Activated B cell treated with CpG ODN at 0.5 μM for 24 hours (primary cell): ENCODE measurements at places on chromosomes 2 and 18.
A peak's percentile ranks its signal among the peaks of the same experiment; 100 is the strongest.

GRCh38 chr18:79522451-79523205 is 126.9 kb downstream of the NFATC1 start:
- DNase-seq, result peak; percentile 30

DNA sequence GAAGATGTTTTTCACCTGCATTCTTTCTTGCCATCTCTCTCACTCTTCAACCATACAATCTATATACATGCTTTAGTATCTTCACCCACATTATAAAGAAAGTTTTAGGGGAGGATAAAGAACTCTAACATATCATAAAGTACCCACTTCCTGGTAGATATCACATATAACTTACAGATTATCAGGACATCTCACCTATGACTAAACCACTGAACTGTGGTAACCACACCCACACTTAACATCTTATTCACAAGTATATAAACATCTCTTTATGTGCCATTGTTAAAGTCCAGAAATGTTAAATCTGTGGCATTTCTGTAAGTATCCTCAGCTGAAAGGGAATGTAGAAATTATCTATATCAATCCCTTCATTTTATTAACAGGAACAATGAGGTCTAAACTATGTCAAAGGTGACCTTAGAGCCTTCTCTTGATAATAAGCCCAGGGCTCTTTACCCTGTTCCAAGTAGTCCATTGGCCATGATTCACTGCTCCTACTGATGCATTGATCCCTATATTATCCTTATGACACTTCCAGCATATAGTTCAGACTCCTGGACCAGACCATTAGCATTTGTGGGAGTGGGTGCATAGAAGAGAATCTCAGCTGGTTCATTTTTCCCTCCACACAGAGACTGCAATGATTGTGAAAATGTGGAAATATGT is 182.4 kb downstream of the SUCLG1 start:
- DNase-seq, result no peak

DNA sequence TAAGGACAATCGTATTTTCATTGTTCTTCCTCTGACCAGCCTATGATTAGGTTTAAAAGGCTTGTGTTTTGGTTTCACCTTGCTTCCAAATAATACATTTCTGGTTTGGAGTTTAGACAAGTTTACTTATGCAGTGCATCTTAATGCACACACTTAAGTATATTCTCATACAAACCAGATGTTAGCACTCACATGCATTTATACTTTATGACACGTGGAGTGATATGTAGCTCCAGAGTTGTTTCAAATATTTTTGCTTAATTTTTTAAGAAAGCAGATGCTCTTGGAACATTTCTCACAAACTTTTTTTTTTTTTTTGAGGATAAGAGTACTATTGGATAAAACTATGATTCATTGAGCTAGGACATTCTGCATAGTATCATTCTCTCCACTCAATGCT is 109.9 kb downstream of the PDE1A start:
- no peak for DNase-seq

DNA sequence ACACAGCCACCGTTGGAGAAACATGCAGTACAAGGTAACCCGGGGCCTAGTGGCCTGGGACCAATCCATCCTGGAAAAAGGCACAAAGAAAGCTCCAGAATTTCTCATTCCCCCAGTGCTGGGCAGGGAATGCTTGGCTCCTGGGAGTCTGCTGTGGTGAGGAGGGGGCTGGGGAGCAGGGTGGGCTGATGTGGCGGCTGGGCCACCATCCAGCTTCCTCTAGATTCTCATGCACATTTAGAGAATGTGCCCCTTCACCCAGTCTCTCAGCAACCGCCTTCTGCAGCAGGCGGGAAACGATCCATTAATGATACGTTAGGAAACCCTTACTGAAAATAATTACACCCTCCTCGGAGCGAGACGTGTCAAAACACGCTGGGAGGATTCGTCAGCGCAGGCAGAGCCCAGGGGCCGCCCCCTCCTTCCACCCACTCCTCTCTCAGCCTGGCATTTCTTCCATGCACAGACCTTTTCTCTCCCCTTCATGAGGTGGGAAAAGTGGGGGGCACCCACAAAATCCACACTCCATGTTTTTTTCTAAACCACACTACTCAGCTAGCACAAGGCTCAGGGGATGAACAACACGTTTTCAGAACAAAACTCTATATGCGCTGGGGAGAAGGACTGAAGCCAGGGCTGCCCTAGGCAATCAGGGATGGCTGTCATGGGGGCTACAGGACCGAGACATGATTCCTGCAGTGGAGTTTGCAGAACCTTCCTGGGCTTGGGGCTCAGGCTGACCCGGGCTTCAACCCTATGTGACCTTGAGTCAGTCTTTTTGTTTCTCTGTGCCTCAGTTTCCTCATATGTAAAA is 56.1 kb upstream of the SMAD7 start:
- DNase-seq, result no peak

DNA sequence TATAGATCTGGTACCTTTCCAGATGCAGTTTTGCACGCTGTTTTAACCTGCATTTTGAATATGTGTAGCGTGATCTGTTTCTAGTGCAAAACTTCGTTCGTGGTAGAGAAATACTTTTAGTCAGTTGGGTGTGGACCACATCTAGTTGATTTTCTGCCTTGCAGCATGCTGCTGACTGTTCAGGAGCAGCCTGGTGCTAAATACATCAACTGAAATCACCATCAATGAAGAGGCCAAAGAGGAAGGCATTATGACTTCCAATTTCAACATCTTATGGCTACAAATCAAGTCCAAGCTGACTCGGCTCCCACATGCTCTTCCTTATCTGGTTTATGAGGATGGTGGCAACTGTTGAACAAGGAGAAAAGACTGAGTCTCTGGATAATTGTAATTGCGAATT is 298.5 kb downstream of the ZNF521 start:
- no peak for DNase-seq

GRCh38 chr2:126655051-126655450 is 907 bp upstream of the GYPC start:
- no peak for DNase-seq

- DNase-seq, result no peak
Observed at GRCh38 chr2:32498306-32498705, 129.5 kb upstream of the TTC27 start.

GRCh38 chr2:95530734-95531133 is 46.2 kb upstream of the TRIM43B start:
- no peak for DNase-seq
